Mesothelial cell of epicardium (in vitro differentiated cells): ENCODE measurements at places on chromosomes 2 and 18. TPM values are rescaled to one million over a fixed set of nuclear protein-coding genes. Genes with fewer than 3 reads are reported as not detected.

The COL4A4 gene
- 0.11 to 0.18 TPM (median 0.11 TPM) in 3 replicates for total RNA-seq

The SERPINB12 gene
- total RNA-seq = not detected in 3 replicates

The CASP8 gene
- total RNA-seq = 16.1 to 18.3 TPM (median 16.3 TPM) in 3 replicates

The CFC1 gene
- not detected in 3 replicates for total RNA-seq

The MEIS1 gene
- 305 to 324 TPM (median 317 TPM) in 3 replicates for total RNA-seq

The MRPL44 gene
- total RNA-seq = 25.8 to 27.6 TPM (median 27.3 TPM) in 3 replicates

The COLEC11 gene
- total RNA-seq = 9.8 to 10.8 TPM (median 10.1 TPM) in 3 replicates

The ZNF385B gene
- total RNA-seq = 0.11 to 0.20 TPM in 2 of 3 replicates, not detected in the other

The CCDC74B gene
- 7.1 to 8.9 TPM (median 7.4 TPM) in 3 replicates for total RNA-seq

The CAPN14 gene
- 0.40 to 0.54 TPM (median 0.47 TPM) in 3 replicates for total RNA-seq

The RUFY4 gene
- total RNA-seq = not detected in 3 replicates

The LYPD6B gene
- 27.2 to 30.6 TPM (median 28.8 TPM) in 3 replicates for total RNA-seq

The ACMSD gene
- total RNA-seq = not detected in 3 replicates

The NR4A2 gene
- 1.6 to 2.1 TPM (median 1.7 TPM) in 3 replicates for total RNA-seq

The HAAO gene
- 23.3 to 25.7 TPM (median 25.0 TPM) in 3 replicates for total RNA-seq

The CLEC4F gene
- total RNA-seq = not detected in 3 replicates

The CREG2 gene
- total RNA-seq = 0.20 to 0.88 TPM (median 0.42 TPM) in 3 replicates

The GATA6 gene
- total RNA-seq = 99.0 to 108 TPM (median 106 TPM) in 3 replicates

The CDK15 gene
- total RNA-seq = 6.8 to 7.3 TPM (median 7.2 TPM) in 3 replicates

The CTAGE1 gene
- total RNA-seq = 0.07 to 0.13 TPM (median 0.11 TPM) in 3 replicates

The ALPP gene
- not detected in 3 replicates for total RNA-seq

The PSMA8 gene
- 0.22 TPM in 1 of 3 replicates, not detected in the others for total RNA-seq

The GLI2 gene
- 65.3 to 67.0 TPM (median 65.6 TPM) in 3 replicates for total RNA-seq

The PKP4 gene
- total RNA-seq = 66.3 to 70.8 TPM (median 66.6 TPM) in 3 replicates

The BOLL gene
- not detected in 3 replicates for total RNA-seq

The REEP1 gene
- 1.1 to 1.9 TPM (median 1.8 TPM) in 3 replicates for total RNA-seq

The ADD2 gene
- 1.3 to 2.0 TPM (median 1.3 TPM) in 3 replicates for total RNA-seq

The NT5C1B gene
- 0.29 TPM in 1 of 3 replicates, not detected in the others for total RNA-seq

The VSNL1 gene
- total RNA-seq = 0.61 to 0.95 TPM (median 0.83 TPM) in 3 replicates

The CPO gene
- total RNA-seq = 0.18 TPM in 1 of 3 replicates, not detected in the others

The GRP gene
- total RNA-seq = not detected in 3 replicates

The PLB1 gene
- total RNA-seq = 1.1 to 2.2 TPM (median 1.2 TPM) in 3 replicates

The DES gene
- 33.0 to 38.5 TPM (median 37.0 TPM) in 3 replicates for total RNA-seq

The ARHGEF4 gene
- total RNA-seq = 20.9 to 25.5 TPM (median 23.9 TPM) in 3 replicates

The CIAO1 gene
- 73.8 to 74.6 TPM (median 74.2 TPM) in 3 replicates for total RNA-seq

The MERTK gene
- 25.1 to 27.3 TPM (median 27.1 TPM) in 3 replicates for total RNA-seq

The C2orf78 gene
- total RNA-seq = not detected in 3 replicates

The LYG2 gene
- total RNA-seq = not detected in 3 replicates

The SIX3 gene
- not detected in 3 replicates for total RNA-seq

The LIPG gene
- total RNA-seq = 22.3 to 26.0 TPM (median 25.7 TPM) in 3 replicates

The POTEC gene
- not detected in 3 replicates for total RNA-seq

The ALPG gene
- not detected in 3 replicates for total RNA-seq
